ENCODE measurements at places on chromosomes 16 and 17.

- no peak overlapping the region for H3K27ac ChIP-seq
- no peaks in the 10 kb centered on the region for H3K4me1 ChIP-seq
- peaks cover 100% of the 10 kb centered on the region for H3K27me3 ChIP-seq
- H3K4me3 ChIP-seq = no peak overlapping the region
Measured at GRCh38 chr16:86901483-86901882, 323.1 kb downstream of the FOXL1 start.

- DNase-seq = no peak
- H3K4me1 ChIP-seq = no peaks in the 10 kb centered on the region
- no peak overlapping the region for H3K27ac ChIP-seq
- H3K4me3 ChIP-seq = no peak overlapping the region
Measured at GRCh38 chr16:59355704-59356103, 621.6 kb upstream of the GOT2 start.

- H3K36me3 ChIP-seq = no peaks in the 10 kb centered on the region
- H3K27ac ChIP-seq = peak overlapping the region; percentile 73
- H3K4me3 ChIP-seq = no peak overlapping the region
Measured at GRCh38 chr17:47935961-47936360, 5.4 kb upstream of the PNPO start.

- H3K4me3 ChIP-seq = no peak overlapping the region
- peaks cover 3% of the 10 kb centered on the region for H3K27me3 ChIP-seq
- H3K36me3 ChIP-seq = no peaks in the 10 kb centered on the region
- no peak overlapping the region for H3K27ac ChIP-seq
Measured at GRCh38 chr17:19018600-19018950, 14.0 kb upstream of the FAM83G start.

GRCh38 chr17:14311186-14311705 lies 10.4 kb downstream of the HS3ST3B1 start:
- peaks cover 25% of the 10 kb centered on the region for H3K27me3 ChIP-seq
- H3K4me3 ChIP-seq = no peak overlapping the region
- no peaks in the 10 kb centered on the region for H3K36me3 ChIP-seq
- no peak for DNase-seq

Data from PC-9 (cell line).